NB4 (cell line): ENCODE measurements at places on chromosomes 7 and 10.

DNA sequence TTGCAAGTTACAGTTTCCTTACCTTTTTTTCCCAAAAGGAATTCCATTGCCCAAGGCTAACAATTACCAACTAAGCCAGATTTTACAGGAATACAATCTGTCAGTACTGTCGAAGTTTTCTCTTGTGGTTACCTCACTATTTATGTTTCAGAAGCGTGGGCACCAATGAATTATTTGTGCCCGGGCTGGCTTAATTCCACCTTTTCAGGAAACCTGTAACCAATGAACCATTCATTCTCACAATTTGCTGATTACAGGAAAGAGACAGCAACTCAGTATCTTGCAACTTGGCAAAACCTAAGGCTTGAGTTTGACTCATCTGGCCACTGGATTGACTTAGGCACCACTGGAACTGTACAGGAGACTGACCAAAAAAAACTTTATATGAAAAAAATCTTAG is 485.6 kb downstream of the INHBA start:
- DNase-seq = no peak

DNA sequence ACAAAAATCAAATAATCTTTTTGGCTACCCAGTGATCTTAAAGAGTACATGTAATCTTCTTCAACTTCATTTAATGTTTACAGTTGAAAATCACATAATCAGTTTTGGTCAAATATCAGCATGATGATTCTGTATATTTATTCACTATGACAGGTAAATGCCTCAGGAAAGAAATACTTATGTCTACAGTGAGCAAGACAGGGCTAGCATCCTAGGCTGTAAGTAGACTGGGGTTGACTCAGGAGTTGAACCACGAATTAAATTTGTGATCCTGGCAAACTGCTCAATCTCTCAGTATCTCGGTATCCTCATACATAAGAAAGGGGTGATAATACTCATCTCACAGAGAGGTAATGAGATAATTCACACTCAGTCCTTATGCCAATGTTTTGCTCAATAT is 71.8 kb downstream of the SEMA3D start:
- no peak for DNase-seq

GRCh38 chr7:117158941-117159697 is 163.7 kb downstream of the WNT2 start:
- DNase-seq = no peak

DNA sequence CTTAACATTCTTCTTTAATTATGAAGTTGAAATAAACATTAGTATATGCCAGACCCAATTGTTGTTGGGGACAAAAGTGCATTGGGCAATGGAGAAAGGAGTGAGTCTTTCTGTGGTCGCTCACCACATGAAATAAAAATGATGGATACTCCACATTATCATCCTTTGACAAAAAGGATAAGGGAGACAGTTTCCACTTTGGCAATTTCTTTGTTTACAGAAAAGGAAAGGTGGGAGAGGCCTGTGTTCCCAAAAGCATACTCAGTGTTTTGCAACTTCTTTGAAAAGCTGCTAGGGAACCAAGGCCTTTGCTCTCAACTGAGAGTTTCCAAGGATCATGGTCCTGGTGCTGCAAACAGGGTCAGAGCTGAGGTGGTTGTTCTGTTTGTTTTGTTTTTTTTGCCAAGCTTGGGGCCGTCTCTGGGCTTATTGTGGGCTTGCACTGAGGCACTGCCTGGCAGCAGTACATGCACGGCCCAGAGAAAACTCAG is 341.9 kb downstream of the TNS3 start:
- DNase-seq = no peak

GRCh38 chr10:25382029-25382810 is 207.4 kb downstream of the GPR158 start:
- no peak for DNase-seq

GRCh38 chr10:101157756-101158458 is 26.8 kb downstream of the TLX1 start:
- no peak for DNase-seq

- DNase-seq = peak; percentile 91
Observed at GRCh38 chr7:135281363-135281949, 47.8 kb downstream of the STRA8 start.

- no peak for DNase-seq
Observed at GRCh38 chr7:130942211-130942964, 208.4 kb upstream of the KLF14 start.

GRCh38 chr7:21300692-21301091 is 127.2 kb upstream of the SP4 start:
- DNase-seq = peak; percentile 31

DNA sequence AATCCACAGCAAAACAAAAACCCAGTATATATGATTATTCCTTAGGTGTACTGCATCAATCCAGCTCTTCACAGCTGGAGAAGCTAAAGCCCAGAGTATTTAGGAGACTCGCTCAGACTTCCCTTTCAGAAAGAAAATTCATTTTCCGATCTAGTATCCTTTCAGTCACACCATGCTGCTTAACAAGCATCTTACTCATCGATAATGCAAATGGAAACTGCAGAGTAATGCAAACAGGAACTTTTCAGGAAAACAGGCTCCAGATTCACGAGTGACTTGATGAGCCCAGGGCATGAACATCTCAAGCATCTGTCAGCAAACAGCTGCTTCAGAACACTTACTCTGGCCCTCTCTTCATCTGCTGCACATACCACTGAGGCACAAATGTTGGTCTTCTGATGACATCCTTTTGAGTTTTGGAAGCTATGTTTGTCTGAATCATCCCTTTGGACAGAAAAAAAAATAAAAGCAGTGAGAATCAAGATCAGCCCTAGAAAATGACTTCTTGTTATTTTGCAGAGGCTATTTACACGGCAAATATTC is 24.9 kb upstream of the ZC3HAV1L start:
- DNase-seq = no peak

DNA sequence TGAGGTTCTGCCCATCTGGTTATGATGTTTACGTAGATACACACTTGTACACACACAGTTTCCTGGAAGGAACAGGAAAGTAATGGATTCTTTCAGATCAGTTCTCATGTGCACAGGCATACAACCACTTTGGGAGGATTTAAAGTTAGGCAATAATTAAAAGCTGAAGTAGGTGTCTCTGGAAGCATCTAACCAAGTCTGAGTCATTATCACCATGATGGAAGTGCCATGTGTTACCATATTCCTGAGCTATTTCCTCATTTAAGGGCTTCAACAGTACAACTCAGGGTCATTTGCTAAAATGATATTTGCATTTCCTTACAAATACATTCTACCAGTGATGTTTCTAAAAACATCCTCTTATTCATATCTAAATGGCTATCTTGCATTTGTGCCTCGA is 41.4 kb upstream of the BET1 start:
- DNase-seq = peak; percentile 19
